Endothelial cell (in vitro differentiated cells): ENCODE measurements at places on chromosomes 4 and X. TPM values are rescaled to one million over a fixed set of nuclear protein-coding genes. Genes with fewer than 3 reads are reported as not detected.
A peak's percentile ranks its signal among the peaks of the same experiment; 100 is the strongest.

DNA sequence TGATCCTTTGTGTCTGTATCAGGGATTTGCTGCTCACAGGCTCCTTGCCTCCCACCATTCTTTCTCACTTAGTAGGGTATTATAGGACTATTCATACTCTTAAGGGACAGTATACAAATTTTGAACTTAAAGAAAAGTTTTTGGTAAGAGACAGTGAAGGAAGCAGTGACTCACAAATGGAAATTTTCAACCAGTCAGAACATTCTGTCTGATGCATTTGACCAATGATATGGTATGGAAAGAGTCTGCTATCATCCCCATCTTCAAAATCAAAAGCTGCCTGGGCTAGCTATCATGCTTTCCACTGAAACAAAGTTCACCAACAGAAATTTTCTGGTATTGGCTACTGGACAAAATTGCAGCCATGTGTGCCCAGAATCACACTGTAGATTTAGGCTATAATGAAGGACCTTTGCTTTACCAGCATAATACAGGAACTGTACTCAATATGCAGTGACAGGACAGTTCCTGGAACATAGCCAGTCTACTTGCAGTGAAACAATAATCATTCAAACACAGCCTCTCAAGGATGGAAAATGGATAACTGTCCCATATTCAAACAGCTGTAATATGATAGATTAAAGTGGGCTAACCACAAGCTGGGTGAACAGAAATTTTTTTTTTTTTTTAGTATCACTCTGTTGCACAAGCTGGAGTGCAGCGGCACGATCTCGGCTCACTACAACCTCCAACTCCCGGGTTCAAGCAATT is 109.0 kb upstream of the ACSL4 start:
- peaks cover 2% of the 10 kb centered on the region for H3K4me1 ChIP-seq
- no peak overlapping the region for H3K4me3 ChIP-seq
- no peak for DNase-seq

GRCh38 chrX:16451334-16451733 is 198.6 kb upstream of the S100G start:
- no peak overlapping the region for H3K27ac ChIP-seq
- DNase-seq = no peak
- no peak overlapping the region for H3K4me3 ChIP-seq
- H3K36me3 ChIP-seq = peaks cover 4% of the 10 kb centered on the region

Gene CXorf51A
- not detected for total RNA-seq

Gene FGF2
- 26.1 TPM for total RNA-seq

DNA sequence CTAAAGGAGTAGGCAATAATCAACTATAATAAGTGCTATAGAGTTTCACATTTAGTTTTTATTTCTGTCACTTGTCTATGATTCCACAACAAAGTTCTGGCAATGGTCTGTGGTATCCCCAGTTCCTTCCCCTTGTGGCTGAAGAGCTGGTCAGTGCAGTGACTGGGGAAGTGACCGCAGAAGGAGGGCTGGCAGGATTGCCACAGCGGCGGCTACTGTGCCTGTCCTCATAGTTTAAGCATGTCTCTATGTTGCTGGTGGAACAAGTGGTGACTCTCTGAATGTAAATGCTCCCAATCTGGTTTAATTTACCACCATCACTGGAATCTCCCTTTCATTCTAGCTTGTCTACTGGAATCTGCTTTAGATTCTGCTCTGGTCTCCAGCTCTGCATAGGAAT is 170.6 kb upstream of the GK2 start:
- no peaks in the 10 kb centered on the region for H3K4me1 ChIP-seq
- H3K4me3 ChIP-seq = no peak overlapping the region
- H3K27ac ChIP-seq = no peak overlapping the region
- no peak for DNase-seq
- H3K27me3 ChIP-seq = peaks cover 2% of the 10 kb centered on the region
- no peaks in the 10 kb centered on the region for H3K36me3 ChIP-seq

DNA sequence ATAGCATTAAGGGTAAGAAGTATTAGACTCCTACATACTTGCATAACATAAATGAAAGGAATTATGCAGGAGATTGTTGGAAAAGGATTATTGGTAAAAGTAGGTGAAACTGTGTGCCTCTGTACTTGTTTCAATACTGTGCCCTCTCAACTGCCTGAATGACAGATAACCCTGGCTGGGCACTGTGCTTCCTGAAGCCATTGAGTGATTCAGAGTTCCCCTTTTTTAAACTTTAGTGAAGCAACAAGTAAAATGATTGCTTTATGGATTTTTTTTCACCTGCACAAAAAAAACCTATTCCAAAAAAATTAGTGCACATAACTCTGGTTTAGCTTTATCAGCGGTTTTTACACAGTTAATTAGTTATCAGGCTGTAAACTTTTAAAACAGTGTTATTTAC is 204.8 kb downstream of the TRAM1L1 start:
- H3K36me3 ChIP-seq = no peaks in the 10 kb centered on the region
- H3K4me1 ChIP-seq = no peaks in the 10 kb centered on the region
- no peak for DNase-seq
- no peaks in the 10 kb centered on the region for H3K27me3 ChIP-seq
- no peak overlapping the region for H3K27ac ChIP-seq
- H3K4me3 ChIP-seq = no peak overlapping the region

GRCh38 chr4:42416017-42416416 is 18.7 kb downstream of the SHISA3 start:
- H3K36me3 ChIP-seq = peaks cover under 1% of the 10 kb centered on the region
- peaks cover 6% of the 10 kb centered on the region for H3K27me3 ChIP-seq
- H3K27ac ChIP-seq = no peak overlapping the region
- no peak overlapping the region for H3K4me3 ChIP-seq

DNA sequence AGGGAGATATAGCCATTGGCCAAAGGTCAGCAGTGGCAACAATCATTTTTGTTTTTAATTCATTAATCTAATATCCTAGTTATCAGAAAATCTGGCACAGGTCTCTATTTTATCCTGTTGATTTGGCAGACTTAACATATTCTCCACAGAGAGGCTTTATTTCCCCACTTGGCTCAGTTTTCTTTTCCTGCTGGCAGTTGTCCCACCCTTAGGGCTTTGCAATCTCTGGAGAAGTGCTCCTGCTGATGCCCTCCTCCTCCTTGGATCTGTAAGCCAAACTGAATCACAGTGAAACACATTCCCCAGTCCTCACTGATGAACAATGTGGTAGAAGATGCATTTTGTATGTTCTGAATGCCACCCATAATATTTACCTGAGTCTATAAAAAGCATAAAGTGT is 889.7 kb downstream of the PDHA2 start:
- H3K27me3 ChIP-seq = no peaks in the 10 kb centered on the region
- H3K27ac ChIP-seq = no peak overlapping the region
- no peak for DNase-seq
- H3K4me3 ChIP-seq = no peak overlapping the region
- H3K4me1 ChIP-seq = no peaks in the 10 kb centered on the region

Gene KLF3
- total RNA-seq = 73.4 TPM

DNA sequence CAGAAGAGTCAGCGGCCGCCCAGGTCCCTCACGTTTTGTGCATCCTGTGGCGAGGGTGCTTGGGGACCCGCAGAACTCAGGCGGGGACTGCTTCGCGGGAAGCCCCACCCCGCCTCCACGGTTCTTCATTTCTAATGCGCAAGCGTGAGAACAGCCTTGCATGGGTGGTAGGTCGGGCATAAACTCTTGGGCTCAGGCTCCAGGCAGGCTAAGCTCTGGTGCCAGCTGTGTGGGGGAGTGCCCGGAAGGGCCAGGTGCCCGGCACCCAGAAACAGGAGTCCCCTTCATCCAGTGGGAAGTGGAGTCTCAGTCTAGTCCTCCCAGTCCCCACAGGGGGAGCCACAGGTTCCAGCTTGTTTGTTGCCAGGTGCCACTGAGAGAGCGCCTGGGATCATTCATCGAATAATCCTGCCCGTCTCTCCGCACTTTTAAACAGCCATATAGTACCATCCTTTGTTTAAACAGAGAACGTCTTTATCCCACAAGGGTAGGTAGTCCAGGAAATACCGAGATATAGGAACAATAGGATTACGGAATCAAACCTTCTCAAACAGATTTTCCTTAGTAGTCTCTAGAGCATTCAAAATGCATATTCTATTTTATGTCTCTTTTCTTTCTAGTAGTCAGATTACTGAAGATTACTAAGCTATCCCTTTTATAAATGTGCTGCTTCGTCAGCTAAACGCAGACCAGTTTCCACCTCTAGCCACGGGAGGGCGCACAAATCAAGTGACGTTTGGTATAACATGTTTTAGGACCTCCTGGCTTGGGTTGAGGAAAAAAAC is 12.7 kb upstream of the RBBP7 start:
- DNase-seq = peak; percentile 60
- H3K27me3 ChIP-seq = no peaks in the 10 kb centered on the region
- H3K4me1 ChIP-seq = no peaks in the 10 kb centered on the region
- H3K4me3 ChIP-seq = peak overlapping the region; percentile 86
- no peak overlapping the region for H3K27ac ChIP-seq

GRCh38 chrX:102712981-102713625 is 855 bp downstream of the GPRASP2 start:
- H3K27me3 ChIP-seq = peaks cover 5% of the 10 kb centered on the region
- H3K27ac ChIP-seq = no peak overlapping the region
- H3K4me1 ChIP-seq = no peaks in the 10 kb centered on the region
- peak; percentile 33 for DNase-seq
- no peaks in the 10 kb centered on the region for H3K36me3 ChIP-seq

Gene GLRA2
- total RNA-seq = not detected

GRCh38 chr4:23822181-23822580 is 67.7 kb downstream of the PPARGC1A start:
- DNase-seq = no peak
- no peaks in the 10 kb centered on the region for H3K36me3 ChIP-seq
- H3K27ac ChIP-seq = no peak overlapping the region
- no peak overlapping the region for H3K4me3 ChIP-seq

DNA sequence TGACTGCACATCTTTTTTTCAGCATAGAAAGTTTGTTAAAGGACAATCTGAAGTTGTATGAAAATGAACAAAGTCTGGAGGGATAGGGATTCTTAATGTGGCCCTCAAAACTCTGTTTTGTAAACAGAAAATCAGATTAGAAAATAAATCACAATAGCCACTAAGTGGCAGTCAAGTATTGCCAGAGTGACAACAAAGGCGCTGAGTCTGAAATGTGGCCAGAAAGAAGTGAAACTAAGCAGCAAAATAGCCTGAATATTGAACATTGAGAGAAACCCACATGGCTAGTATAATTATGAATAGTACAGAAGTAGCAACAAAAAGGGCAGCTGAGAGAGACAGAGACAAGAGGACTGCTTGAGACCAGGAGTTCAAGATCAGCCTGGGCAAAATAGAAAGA is 81.1 kb upstream of the CT45A1 start:
- H3K4me3 ChIP-seq = no peak overlapping the region
- no peaks in the 10 kb centered on the region for H3K27me3 ChIP-seq
- no peaks in the 10 kb centered on the region for H3K4me1 ChIP-seq
- H3K36me3 ChIP-seq = no peaks in the 10 kb centered on the region
- no peak overlapping the region for H3K27ac ChIP-seq

- H3K36me3 ChIP-seq = peaks cover 2% of the 10 kb centered on the region
- peaks cover 12% of the 10 kb centered on the region for H3K27me3 ChIP-seq
- peak overlapping the region; percentile 93 for H3K27ac ChIP-seq
- peaks cover 27% of the 10 kb centered on the region for H3K4me1 ChIP-seq
- peak; percentile 25 for DNase-seq
Measured at GRCh38 chr4:98663226-98664006, 5.0 kb upstream of the TSPAN5 start.

Gene AGTR2
- total RNA-seq = 0.13 TPM

Gene HTT
- total RNA-seq = 62.4 TPM

Gene HTN1
- not detected for total RNA-seq

- H3K36me3 ChIP-seq = peaks cover 5% of the 10 kb centered on the region
- H3K4me1 ChIP-seq = peaks cover 30% of the 10 kb centered on the region
- H3K4me3 ChIP-seq = no peak overlapping the region
- peaks cover 2% of the 10 kb centered on the region for H3K27me3 ChIP-seq
Measured at GRCh38 chr4:88012647-88013046, 5.2 kb downstream of the PKD2 start.

Gene GAB3
- total RNA-seq = 0.90 TPM

- DNase-seq = no peak
- no peaks in the 10 kb centered on the region for H3K27me3 ChIP-seq
- no peaks in the 10 kb centered on the region for H3K4me1 ChIP-seq
- H3K4me3 ChIP-seq = no peak overlapping the region
Measured at GRCh38 chrX:20412871-20413486, 146.3 kb upstream of the RPS6KA3 start.

Gene PASD1
- not detected for total RNA-seq

DNA sequence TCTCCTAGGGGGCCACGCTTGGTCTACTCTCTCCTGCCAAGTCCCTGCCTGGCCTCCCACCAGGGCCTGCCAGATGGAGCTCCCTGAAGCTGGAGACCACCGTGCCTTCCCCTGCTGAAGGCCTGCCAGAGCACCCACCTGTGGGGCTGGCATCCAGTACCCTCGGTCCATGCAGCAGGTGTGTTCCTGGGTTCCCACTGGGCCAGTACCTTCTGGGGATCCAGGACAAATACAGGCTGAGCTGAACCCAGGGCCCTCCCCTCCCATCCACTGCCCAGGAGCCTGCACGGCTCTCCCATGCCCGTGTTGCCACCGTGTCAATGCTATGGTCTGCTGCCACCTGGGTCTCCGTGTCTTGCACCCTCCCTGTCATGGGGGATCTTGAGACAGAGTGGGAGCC is 68.8 kb downstream of the ABLIM2 start:
- no peak overlapping the region for H3K27ac ChIP-seq
- DNase-seq = no peak
- H3K4me3 ChIP-seq = no peak overlapping the region
- no peaks in the 10 kb centered on the region for H3K27me3 ChIP-seq

DNA sequence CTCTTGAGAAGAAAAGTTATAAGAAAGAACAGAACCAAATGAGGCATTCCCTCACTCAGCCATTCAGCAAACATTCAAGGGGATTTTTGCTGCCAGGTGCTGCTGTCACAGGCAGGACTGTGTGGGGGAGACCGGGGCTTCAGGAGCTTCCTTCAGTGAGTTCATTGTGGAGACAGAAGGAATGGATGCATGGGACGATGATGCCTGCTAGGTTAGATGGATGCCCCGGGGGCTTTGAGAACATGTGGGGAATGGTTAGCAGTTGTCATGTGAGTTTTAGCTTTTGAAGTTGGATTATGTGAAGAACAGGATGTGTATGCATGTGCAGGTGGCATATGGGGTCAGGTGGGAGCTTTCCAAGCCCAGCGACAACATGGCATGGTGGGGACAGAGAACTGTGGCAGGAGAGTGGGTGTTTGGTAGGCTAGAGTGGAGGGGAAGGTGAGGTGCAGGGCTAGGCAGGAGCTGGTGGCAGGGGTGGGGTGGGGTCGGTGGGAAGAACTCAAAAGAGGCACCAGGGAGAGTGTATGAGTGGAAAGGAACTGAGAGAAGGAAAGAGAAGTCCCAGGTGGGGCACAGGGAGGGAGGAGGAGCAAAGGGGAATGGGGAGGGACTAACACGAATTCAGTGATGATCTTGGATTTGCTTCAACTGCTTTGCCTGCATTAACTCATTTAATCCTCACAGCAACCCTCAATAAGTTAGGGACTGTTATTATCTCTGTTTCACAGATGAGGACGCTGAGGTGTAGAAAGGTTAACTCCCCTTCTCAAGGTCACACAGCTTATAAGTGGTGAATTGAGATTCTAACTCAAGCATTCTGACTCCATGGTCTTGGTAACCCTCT is 8.4 kb downstream of the DCUN1D4 start:
- no peaks in the 10 kb centered on the region for H3K36me3 ChIP-seq
- H3K27ac ChIP-seq = no peak overlapping the region
- no peaks in the 10 kb centered on the region for H3K27me3 ChIP-seq
- DNase-seq = no peak

Gene LGI2
- 0.18 TPM for total RNA-seq
